ENCODE measurements at places on chromosomes 5 and 9.

DNA sequence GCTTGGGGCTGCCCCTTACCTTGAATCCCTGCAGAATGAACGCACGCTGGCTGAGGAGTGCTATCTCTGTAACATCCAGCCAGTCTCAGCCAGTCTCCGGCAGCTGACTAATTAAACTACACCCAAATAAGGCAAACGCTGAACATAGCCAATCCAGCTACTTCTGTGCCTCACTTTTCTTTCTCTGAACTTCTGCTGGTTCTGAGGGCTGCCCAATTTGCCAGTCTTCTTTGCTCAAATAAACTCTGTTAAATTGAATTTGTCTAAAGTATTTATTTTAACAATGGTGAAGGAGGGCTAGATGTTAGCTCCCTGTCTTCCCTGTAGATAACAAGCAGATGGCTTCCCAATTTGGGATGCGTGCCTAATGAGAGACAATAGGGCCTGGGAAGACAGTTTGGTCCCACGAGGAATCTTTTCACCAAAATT lies 154.0 kb upstream of the NFIL3 start:
- no peak for DNase-seq

- no peak for DNase-seq
Measured at GRCh38 chr5:118435131-118435530, 553.2 kb downstream of the DTWD2 start.

DNA sequence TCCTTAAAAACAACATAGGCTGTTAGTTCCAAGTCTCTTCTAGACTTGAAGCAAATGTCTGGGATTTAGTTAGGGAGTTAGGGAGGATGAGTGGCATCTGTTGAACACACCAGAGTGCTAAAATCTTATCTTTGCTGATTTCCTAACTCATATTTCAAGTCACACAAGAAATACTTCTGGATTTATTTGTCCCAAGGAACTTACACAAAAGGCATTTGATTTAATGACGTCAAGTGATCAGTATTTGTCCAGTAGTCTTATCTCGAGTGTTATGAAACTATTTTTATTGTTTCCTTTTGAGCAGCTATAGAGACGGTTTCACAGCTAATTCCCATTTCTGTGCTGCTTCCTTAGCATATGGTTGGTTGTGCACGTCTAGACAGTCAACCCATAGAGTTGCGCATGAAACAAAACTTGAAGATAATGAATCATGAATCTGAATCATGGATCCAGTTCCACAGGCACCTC lies 140.5 kb upstream of the TUT7 start:
- peak; percentile 23 for DNase-seq

GRCh38 chr5:150647275-150648251 lies 7.1 kb downstream of the SYNPO start:
- peak; percentile 39 for DNase-seq

DNA sequence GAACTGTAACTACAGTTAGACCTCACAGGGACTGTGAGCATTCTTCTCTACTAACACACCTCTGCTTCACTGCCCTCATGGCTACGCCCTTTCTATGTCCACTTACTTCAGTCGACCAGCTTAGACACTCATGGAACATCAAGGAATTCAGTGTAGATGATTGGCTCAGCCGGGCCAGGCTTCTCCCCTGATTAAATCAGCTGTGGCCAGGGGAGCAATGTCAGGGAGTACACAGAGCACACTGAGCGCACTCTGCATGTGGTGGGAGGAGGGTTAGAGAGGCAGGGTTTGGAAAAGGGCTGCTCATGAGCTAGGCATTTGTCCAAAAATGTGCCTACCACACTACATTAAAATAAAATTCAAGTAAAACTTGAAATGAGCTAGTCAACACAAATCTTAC lies 400.5 kb downstream of the ARRDC3 start:
- DNase-seq: no peak

DNA sequence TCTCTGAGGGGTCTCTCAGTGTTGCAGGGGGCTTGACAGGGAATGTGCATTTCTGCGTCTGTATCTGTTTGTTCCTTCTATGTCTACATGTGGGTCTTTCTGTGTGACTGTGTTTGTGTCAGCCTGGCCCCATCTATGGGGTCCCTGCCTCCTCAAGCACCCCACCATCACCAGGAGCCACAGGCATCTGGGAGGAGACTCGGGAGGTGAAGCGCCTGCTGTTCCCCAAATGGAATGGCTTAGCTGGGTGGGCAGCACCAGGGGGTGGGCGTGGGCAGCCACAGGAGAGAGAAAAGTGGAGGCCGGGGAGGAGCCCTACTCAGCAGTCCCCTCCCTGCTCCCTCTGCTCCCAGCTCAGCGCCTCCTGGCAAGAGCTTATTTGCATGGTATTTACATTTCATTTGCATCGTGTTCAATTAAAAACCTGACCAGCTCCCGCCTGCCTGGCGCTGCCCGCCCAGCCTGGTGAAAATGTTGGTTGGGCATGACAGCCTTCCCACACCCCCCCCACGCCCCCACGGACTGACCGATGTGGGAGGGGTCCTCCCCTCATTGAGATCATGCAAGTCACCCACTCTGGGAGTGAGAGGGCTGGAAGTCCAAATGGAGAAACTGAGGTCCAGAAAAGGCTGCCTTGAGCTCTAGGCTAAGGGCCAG lies 50.5 kb downstream of the CXXC5 start:
- peak; percentile 87 for DNase-seq

DNA sequence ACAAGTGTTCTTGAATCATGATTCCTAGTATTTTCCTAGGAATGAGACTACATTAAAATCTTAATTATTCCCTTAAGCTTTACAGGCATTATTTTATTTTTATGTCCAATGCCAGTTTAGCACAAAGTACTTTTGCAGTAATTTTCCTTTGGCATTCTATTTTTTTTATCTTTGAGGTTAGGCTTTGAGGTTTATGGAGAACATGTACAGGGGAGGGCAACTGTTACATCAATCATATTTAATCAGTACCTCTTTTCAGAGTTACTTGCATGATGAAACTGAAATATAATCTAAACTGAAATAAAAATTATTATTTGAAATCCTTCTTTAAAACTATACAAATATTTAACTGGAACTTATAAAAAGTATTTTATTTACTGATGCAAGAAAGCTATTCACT lies 118.2 kb upstream of the MPDZ start:
- no peak for DNase-seq

DNA sequence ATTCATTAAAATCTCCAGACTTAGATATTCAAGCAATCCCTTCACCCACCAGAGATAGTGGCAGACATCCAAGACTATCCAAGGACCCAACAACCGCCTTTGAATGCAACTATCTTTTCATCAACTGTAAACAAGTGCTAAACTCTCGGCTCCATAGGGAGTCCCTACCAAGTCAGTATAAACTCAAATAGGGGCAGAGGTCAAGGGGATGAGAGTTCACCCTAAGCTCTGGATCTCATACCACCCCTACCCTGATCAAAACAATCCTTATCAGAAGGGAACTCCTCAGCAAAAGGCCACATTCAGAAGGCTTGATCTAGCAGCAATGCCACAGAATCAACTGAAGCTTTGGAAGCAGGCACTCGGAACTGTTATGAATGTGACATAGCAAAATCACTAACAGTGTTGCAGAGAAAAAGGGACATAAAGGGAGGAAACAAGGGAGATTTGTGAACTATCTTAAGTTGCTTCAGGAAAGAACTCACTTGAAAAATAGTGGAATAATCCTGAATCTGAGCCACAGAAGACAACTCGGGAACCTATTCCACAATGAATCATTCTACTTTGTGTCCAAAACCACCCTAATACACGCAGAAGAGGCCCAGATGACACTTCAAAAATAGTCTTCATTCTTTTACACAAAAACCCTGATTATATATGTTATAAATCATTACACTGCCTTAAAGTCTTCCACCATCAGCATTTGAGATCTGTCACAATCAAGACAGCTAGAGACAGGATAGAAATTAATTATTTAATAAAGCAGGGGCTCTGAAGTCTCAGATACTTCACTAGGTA lies 49.8 kb downstream of the NR6A1 start:
- no peak for DNase-seq

DNA sequence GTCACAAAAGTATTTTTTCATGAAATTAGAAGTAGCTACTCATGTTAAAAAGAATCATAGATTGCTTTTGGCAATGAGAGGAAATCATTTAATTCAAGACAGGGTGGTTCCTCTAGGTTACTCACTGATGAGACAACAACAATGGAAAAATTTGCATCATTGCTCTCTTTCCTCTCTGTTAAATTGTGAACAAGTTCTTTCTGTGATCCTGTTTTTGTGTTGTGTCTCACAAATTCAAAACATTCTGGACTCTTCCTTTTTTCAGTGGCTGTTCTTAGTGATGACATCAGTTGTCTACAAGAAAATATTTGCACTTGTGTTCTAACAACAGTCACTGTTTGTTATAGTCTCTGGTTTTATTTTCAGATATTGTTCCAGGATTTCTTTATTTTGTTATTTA lies 95.3 kb downstream of the XRCC4 start:
- no peak for DNase-seq
